IPS-NIHi11 (cell line): ENCODE measurements at places on chromosomes 11 and 22.

DNA sequence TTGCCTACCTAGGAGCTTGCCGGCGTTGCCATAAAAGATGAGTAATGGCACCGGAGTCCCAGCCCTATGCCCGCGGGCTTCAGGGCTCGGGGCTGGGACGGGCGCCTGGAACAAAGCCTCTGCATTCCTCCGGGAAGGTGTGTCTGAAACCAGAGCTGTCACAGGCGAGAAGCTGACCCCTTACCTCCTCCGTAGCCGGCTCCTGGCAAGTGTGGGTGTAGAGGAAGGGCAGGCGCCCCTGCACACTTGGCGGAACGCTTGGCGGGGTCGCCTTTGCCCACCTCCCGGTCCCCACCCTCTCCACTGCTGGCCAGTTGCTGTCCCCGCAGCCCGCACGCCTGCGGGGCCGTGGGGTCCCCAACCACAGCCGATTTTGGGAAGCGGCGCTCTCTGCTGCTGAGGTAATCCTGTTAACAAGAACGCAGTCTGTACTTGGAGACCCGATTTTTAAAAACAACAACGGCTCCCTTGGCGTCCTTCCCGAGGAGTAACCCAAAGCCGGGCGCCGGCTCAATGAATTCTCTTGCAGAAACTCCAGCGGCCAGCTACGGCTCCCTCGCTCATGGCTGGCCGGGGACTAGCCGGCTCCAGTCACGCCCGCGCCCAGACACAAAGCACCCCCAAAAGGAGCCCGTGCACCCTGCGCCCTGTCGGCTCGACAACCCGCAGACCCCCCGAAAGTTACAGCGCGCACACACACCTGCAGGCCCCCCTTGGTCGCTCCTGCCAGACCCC, 89.2 kb downstream of the PLEKHA7 start:
- peak; percentile 91 for DNase-seq

- DNase-seq: no peak
Measured at GRCh38 chr11:86816251-86816726, 15.9 kb downstream of the PRSS23 start.

DNA sequence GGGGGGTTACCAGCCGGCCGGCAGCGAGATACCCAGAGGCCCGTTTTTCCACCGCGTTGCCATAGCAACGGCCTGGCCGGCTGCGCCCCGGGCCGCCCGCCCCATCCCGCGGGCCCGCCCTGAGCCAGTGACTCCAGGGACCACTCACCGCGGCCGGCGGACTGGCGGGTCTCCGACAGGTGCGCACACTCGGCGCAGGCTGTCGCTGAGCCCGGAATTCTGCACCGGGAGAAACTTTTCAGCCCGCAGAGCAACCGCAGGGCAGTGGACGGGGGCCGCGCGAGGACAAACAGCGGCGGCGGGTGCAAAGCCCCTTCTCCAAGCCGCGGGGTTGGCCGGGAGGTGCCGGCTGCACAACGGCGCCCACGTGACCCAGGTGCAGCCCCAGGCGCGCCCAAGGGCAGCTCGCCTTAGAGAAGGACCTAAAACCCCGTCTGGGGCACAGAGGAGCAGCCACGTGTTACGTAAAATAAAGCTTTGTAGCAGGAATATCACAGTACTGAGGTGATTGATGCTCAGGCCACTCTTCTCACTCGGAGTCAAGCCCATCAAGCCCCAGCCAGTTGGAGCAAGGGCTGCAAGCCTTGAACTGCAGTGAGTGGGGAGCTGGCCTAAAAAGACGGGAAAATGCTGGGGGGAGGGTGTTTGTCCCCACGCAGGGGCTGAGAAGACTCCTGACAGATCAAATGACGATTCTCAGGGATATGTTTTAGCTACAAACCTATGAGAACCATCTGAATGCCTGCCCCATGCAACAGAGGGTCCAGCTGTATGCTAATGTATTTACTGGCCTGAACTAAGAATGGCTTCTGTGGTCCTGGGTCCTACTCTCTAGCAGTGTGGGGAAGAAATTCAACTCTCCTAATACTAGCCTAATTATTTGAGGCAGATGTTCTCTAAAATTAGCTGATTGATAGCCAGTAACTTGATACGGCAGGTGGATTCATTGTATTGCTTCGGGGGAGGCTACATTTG, at the start of gene STK33:
STK33 (minus strand) TSS at position 294 of the 975 bp plus-strand sequence. CDS start 119,323 bp downstream, outside the sequence.
- peak; percentile 93 for DNase-seq

GRCh38 chr22:45039133-45039532, 29.3 kb upstream of the PHF21B start:
- DNase-seq: no peak

DNA sequence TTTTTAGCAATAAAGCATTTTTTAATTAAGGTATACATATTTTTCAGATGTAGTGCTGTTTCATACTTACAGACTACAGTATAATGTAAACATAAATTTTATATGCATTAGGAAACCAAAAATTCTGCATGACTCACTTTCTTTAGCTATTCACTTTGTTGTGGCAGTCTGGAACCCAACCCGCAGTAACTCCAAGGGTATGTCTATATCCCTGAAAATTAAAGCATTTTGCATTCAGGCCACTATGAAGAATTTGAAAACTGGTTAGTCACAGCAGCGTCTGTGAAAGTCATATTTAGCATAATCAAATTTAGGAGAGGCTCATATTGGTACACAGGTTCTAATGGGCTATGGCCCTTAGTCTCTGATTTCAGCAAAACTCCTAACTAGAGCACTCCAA, 46.8 kb downstream of the BBOX1 start:
- no peak for DNase-seq

DNA sequence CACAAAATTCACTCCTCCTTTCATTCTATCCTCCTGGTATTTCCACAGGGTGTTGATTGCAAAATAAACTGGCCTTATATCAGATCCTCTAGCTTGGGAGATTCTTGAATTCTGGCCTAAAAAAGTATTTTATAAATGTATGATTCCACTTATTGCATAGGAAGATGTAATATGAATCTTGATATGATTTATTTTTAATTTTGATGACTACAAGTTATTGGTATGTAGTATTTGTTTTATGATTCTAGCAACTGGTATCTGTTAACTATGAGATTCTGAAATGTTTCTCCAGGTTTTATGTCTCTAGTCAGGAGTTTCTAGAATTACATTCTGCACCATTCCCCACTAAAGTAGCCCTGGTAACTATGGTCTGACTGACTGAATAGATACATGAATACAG, 373.9 kb upstream of the C11orf87 start:
- no peak for DNase-seq

GRCh38 chr11:19817870-19818269, 105.2 kb downstream of the NAV2 start:
- peak; percentile 42 for DNase-seq

DNA sequence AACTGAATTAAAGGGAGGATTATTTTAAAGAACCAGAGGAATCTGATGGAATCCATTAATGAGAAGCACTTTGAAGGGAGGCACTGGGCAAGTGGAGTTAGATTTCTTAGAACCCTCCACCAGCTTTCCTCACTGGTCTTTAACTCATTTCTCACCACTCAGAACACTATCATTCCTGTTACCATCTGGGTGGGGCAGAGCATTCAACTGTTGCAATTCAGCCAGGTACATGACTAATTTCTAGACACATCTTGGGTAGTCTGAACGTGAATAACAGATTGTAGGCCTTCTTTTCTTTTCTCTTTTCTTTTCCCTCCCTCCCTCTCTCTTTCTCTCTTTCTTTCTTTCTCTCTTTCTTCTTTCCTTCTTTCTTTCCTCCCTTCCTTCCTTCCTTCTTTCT, 15.5 kb upstream of the MMP1 start:
- DNase-seq: no peak

- no peak for DNase-seq
Measured at GRCh38 chr11:83152264-83152663, 4.7 kb upstream of the PCF11 start.

DNA sequence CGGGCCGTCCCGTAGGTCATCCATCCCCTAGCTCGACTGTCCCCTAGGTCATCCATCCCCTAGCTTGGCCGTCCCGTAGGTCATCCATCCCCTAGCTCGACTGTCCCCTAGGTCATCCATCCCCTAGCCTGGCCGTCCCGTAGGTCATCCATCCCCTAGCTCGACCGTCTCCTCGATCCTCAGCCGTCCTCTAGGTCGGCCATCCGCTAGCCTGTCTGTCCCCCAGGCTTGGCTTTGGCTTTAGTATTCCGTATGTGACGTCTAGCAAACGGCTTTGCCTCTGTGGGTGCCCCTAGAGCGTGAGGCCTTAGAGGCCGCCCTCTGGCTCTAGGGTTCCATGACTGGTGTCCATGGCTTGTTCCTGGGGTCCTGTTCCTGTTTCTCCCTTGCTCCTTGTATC, 40.6 kb upstream of the BID start:
- DNase-seq: no peak

GRCh38 chr22:20758688-20759087, 15.2 kb upstream of the SERPIND1 start:
- peak; percentile 54 for DNase-seq

DNA sequence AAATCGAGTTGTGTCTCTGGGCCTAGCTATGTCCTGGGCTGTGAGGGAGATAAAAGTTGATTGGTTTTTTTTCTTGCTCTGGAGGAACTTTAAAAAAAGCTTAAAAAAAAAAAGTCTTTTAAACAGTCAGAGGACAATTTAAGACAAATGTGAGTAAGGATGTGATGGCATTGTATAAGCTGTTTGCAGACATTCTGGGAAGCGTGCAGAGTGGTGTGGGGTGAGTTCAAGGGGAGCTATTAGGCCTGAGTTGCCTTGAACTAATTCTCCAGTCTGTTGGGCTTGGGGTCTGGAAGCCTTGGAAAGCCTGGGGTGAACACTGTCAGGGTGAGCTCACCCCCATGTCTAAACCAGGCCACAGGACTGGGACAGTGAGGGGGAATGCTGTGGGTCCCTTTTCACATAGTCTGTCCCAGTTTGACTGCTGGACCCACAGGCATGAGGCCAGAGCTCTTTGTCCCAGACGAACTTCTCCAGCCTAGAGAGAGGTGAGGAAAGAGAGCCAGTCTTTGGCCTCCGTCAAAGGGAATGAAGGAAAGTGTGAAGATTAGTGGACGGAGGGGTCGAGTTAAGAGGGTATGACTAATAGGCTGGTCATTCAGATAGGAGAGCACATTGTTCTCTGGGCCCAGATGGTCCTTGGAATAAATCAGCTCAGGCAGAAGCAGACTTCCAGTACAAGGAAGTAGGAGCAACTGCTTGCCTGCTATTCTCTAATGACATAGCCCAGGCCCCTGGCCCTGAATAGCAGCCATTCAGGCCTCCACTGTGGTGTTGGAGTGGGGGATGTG, 76.4 kb upstream of the NNMT start:
- DNase-seq: no peak

DNA sequence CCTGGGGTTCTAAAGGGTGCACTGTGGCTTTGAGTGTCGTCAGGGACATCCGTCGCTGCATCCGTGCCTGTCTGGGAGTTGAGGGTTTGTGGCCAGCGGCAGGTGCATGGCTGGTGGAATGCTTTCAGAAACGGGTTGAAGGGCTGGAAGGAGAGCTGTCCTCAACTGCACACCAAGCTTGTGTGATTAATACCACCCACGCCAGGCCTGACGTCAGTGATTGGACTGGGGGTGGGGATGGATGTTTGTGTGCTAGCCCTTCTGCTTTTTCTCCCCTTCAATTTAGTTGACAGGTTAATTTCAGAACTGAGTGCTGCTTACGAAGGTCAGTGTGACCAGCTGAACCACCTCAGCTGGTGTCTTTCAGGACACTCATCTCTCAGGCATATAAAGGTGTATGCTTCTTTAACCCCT, 3.2 kb upstream of the GAB2 start:
- no peak for DNase-seq

- no peak for DNase-seq
Measured at GRCh38 chr11:63007920-63008319, 7.7 kb downstream of the SLC22A8 start.

- no peak for DNase-seq
Measured at GRCh38 chr11:47856186-47856585, 8.0 kb upstream of the NUP160 start.

- DNase-seq: no peak
Measured at GRCh38 chr22:24807284-24807950, 1.4 kb downstream of the SGSM1 start.

- no peak for DNase-seq
Measured at GRCh38 chr11:73425108-73425507, 48.9 kb downstream of the RELT start.

DNA sequence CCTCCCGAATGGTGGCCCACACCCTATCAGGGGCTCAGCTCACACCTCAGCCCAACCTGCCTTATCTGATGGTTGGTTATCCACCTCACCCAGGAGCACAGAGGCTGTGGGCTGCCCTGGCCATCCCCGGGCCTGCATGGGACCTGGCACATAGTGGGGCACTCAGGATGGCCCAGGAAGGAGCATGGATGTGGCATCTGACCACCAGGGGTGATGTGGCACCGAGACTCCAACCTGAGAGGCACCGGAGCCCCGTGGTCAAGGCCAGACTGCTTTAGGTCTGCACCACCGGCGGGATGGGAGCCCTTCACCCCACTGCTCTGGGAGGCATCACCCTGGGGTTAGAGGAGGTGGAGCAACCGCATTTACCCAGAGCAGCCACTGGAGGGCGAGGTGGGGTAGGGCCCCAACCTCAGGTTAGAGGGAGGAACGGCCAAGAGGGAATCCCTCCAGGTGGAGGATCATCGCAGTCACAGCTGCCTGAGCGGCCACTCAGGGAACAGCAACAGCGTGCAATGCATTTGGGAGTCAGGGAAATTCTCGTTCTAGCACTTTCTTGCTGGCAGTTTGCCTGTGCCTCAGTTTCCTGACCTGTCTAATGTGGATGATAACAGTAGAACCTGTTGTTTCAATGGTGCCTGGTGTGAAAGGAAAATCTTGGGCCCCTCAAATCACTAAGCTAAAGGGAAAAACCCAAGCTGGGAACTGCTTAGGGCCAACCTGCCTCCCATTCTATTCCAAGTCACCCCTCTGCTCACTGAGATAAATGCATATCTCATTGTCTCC, 52.9 kb upstream of the CARS1 start:
- DNase-seq: peak; percentile 90

GRCh38 chr22:37639070-37639760, at the start of gene SH3BP1:
TSS of gene SH3BP1 (plus strand) at chr22:37639669. CDS start at chr22:37639788, 119 bp downstream.
- DNase-seq: peak; percentile 83

- DNase-seq: no peak
Measured at GRCh38 chr22:46088541-46089311, 61.6 kb upstream of the PPARA start.

GRCh38 chr22:31926969-31927368, 17.4 kb upstream of the YWHAH start:
- peak; percentile 93 for DNase-seq

GRCh38 chr11:131157678-131158077, 212.7 kb upstream of the NTM start:
- DNase-seq: no peak

- DNase-seq: no peak
Measured at GRCh38 chr22:27878541-27878940, 40.5 kb downstream of the PITPNB start.
